Activated naive CD4-positive, alpha-beta T cell treated with Interleukin-2 at 50 U/mL for 16 hours (primary cell): ENCODE measurements at places on chromosomes 4 and X.

DNA sequence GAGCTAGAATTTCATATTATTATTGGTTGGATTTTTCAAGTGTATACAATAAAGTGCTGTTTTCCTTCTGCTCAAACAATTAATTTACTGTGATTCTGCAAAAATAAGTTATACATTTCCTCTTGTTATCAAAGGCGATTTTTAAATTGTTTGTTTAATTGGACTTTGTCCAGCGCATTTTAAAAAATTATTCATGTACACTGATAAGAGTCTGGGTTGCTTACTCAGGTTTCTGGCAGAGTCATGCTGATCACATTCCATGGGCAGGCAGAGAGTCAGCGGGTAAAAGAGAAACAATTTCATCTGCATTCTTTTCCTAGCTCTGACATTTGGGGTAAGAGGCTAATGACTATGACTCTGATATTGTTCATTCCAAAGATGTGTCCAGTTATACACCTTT is 8.9 kb downstream of the FAT4 start:
- no peak for DNase-seq

DNA sequence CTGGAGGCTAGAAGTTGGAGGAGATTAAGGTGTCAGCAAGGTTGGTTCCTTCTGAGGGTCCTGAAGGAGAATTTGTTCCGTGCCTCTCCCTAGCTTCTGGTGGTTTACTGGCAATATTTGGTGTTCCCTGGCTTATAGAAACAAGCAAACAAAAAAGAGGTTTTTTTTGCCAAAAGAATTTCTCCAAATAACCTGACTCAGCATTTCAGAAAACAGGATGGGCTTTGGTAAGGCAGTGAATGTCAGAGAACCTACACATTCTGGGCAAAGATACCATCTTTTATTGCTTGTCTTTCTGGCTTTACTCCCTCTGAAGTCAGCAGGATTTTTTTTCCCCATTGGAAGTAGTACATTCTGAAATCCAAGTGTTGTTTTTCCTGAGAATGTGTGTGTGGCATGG is 93.3 kb upstream of the TBC1D9 start:
- no peak for DNase-seq

DNA sequence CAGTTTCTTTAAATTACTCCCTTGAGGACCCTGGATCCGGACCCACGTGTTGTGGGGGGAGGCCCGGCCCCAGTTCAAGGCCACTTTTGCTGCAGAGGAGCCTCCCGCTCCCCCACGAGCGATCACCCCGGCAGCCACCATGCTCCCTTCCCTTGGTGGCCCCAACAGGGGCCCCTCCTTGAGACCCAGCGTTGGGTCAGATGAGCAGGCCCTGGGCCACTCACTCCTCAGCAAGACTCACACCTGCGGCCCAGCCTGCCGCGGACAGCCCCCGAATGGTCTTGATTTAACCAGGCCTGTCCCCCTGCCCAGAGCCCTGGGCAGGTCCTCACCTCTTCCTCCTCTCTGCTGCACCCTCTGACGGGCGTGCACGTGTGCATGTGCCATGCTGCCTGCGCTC is 4.3 kb downstream of the CPLX1 start:
- no peak for DNase-seq

DNA sequence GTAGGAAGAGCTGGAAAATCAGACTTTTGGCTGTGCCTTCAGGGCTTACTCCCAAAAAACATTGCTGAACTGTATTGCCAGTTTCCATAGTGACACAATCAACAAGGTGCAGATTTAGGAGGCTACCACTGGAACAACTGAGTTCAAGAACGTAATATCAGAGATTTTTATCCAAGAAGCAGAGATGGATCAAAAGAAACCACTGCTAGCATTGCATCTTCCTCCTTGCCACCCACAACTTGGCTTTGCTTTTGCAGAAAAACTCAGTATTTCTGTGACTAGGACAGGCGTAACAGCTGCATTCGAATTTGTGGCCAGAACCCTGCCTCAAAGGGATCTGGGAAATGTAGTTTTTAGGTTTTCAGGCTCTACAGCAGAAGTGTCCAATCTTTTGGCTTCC is 27.8 kb upstream of the WDFY3 start:
- DNase-seq = no peak

- no peak for DNase-seq
These were observed 42.1 kb upstream of the PSAPL1 start for GRCh38 chr4:7476820-7477219.

- no peak for DNase-seq
These were observed 172.5 kb downstream of the PCDH18 start for GRCh38 chr4:137359691-137360315.

DNA sequence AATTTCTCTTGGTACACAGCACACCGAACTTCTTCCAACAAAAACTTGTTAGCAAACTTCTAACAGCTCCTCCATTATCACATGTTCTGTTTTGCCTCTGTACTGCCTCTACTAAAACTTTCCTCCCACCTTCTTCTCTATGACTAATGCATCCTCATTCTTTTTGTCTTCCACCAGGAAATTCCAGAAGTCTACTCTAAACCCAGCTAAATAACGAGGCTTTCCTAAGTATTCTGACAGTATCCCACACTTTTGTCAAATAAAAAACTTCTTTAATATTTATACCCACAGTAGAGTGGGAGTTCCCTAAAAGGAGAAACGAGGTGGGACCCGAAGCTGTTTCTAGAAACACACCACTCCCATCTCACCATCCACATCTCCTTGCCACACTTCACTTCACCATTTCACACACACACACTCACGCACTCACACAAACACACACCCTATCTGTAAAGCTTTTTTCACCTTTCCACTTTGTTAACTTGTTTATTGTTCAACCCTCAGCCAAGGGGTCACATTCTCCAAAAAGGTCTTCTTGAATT is 280.3 kb downstream of the ARAP2 start:
- DNase-seq = no peak
